H1 (cell line): ENCODE measurements at places on chromosomes 6 and 20.

- H3K4me3 ChIP-seq = no peak overlapping the region
- no peaks in the 10 kb centered on the region for H3K36me3 ChIP-seq
- DNase-seq = no peak
- no peak overlapping the region for H3K27ac ChIP-seq
These were observed 31.8 kb upstream of the PTGIS start for GRCh38 chr20:49599746-49600113.

- H3K27me3 ChIP-seq = no peaks in the 10 kb centered on the region
- DNase-seq = no peak
- H3K4me3 ChIP-seq = no peak overlapping the region
- no peak overlapping the region for H3K27ac ChIP-seq
- H3K36me3 ChIP-seq = peaks cover 3% of the 10 kb centered on the region; the same call in 1 of the 2 replicates
- H3K4me1 ChIP-seq = no peaks in the 10 kb centered on the region
These were observed 131.8 kb upstream of the BEND3 start for GRCh38 chr6:107246972-107247615.

- H3K4me1 ChIP-seq = no peaks in the 10 kb centered on the region
- H3K27ac ChIP-seq = no peak overlapping the region
- no peak for DNase-seq
- H3K4me3 ChIP-seq = no peak overlapping the region
These were observed 206.8 kb upstream of the THEMIS start for GRCh38 chr6:128107682-128108081.

DNA sequence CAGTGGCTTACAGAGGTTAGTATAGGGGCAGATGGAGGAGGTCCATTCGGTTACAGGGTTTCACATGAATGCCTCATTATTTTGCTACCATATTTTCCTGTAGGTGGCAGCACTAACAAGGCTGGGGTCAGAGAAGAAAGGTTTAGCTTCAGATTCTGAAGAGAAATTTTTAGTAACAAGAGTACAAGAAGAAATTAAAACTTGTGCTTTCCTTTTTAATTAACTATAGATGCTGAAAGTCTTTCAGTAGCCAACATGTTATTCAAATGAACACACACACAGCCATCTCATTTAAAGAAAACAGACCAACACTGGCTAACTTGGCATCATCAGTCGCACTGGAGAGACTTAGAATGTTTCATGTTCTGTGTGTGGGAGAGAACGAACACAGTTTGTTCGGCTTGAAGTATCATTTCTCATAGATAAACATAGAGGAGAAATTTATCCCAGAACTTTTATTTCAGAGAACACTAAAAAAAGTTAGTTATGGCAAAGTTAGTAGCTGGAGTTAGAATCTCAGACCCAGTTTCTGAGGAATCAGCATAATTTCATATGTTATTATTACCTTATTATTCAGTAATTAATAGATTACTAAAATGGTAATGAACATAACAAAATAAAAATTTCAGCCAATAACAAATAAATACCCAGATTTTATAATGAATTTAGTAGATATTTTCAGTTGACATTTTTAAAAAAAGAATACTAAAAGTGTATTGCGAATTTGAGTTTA is 314.0 kb upstream of the RSPO3 start:
- no peaks in the 10 kb centered on the region for H3K4me1 ChIP-seq
- no peak overlapping the region for H3K4me3 ChIP-seq
- H3K36me3 ChIP-seq = no peaks in the 10 kb centered on the region
- no peak for DNase-seq

DNA sequence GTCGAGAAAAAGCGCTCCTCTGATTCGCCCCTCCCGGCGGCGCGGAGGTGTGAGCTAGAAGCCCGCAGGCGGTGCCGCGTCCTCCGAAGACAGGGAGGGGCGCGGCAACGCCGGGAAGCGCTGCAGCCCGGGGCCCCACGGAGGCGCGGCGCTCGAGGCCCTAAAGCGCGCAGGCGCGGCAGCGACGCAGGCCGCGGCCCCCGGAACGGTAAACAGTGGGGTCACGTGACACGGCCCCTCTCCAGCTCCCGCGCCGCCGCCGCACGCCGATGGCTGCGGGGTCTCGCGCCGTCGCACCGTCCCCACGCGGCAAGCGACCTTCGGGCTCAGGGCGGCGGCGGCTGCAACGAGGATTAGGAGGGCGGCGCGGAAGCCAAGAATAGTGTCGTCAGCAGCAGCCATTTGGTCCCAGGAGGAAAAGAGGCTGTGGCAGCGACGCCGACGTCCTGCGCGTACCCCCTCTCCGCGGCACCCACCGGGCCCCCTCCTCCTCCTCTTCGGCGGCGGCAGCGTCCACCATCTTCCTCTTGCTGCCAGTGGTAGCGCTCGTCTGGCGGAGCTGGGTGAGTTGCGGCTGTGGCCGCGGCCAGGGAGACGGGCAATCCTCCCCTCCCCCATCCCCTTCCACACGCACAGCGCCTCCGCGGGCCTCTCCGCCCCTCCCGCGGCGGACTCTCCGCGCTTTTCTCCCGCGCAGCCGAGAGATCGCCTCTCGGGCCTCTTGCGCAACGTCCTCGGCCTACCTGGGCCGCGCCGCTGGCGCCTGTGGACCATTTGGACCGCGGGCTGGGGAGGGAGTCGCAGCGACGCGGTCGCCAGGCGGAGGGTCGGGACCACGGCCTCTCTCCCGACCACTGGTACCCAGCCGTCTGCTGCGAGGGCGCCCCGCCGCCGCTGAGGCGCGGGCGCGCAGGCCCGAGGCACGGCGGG is at the start of gene PHF3:
Gene PHF3, plus strand, starts transcription at position 215 of the 930 bp plus-strand sequence. CDS start 10,750 bp downstream, outside the sequence.
- H3K27me3 ChIP-seq = no peaks in the 10 kb centered on the region; the same call in 1 of the 2 replicates
- DNase-seq = peak; percentile 60
- peak within 1 kb of the TSS; percentile 96 for H3K27ac ChIP-seq
- peak within 1 kb of the TSS; percentile 94 for H3K4me3 ChIP-seq
- H3K4me1 ChIP-seq = peaks cover 5% of the 10 kb centered on the region; the same call in 1 of the 2 replicates

DNA sequence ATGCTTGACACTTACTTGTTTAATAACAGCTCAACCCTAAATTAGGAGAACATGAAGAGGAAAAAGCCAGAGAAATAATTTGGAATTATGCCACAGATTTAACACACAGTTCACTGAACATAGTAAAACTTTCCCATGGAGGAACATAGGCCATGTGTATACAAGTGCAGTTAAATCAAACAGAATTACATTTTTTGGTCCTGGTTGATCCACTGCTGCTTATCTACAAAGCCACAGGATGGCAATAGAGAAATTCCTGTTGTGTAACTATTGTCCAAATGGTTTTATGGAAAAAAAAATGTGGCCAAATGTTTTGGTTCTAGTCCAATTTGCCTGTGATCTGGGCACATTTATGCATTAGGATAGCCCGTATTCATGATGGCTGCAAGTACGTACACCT is 136.8 kb downstream of the ALDH8A1 start:
- no peak for DNase-seq
- no peak overlapping the region for H3K27ac ChIP-seq
- no peak overlapping the region for H3K4me3 ChIP-seq
- H3K4me1 ChIP-seq = no peaks in the 10 kb centered on the region
- no peaks in the 10 kb centered on the region for H3K27me3 ChIP-seq
- no peaks in the 10 kb centered on the region for H3K36me3 ChIP-seq

DNA sequence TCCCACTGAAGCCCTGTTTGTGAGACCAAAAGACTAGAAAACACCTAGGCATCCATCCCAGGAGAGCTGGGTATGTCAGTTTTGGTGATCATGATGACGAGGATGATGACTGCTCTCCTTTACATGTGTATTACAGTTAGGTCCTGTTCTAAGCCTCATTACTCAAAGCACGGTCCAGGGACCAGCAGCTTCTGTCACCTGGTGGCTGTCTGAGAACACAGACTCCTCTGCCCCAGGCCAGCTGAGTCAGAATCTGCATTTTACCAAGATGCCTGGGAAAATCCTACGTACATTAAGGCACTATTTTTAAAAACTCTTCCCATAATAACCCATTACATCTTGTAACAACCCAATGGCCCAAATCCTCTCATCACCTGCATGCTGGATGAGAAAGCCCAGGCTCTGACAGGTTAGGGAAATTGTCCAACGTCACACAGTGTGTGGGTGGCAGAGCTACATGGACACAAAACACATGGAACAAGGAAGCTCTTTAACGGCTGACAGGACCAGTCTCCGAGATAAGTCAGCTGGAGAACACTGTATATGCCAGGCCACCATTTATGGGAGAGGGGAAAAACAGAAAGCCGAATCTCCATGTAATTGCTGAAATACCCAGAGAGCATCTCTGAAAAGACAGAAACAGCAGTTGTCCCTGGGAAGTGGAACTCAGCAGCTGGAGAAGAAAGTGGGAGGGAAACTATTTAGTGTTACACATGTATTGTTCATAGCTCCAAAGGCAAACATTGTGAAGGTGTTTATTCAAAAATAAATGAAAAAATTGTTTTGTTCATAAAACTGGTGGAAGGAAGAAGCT is 65.4 kb downstream of the BMP7 start:
- no peak overlapping the region for H3K4me3 ChIP-seq
- H3K36me3 ChIP-seq = no peaks in the 10 kb centered on the region
- no peak overlapping the region for H3K27ac ChIP-seq
- peaks cover 4% of the 10 kb centered on the region; the same call in 1 of the 2 replicates for H3K27me3 ChIP-seq

DNA sequence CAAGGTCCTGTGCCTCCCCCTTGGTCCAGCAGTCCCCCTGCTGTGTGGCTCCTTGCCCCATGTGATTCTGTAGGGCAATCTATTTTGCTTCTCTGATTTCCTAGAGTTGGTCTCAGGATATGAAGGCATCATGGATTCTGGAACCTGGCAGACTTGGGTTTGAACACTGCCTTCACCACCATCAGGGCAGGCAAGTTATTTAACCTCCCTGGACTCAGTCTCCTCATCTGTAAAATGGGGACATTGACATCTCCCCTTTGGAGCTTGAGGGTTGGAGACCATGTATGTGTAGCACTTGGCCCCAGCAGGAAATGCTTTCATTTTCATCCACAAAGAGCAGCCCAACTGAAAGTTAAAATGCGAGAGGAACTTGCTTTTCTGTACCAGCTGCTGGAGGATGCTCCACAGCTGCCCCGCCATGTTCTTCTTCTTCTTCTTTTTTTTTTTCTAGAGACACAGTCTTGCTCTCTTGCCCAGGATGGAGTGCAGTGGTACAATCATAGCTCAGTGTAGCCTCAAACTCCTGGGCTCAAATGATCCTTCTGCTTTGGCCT is 6.7 kb downstream of the TOX2 start:
- H3K4me3 ChIP-seq = no peak overlapping the region
- peaks cover 10% of the 10 kb centered on the region for H3K27me3 ChIP-seq
- peaks cover under 1% of the 10 kb centered on the region; the same call in 1 of the 2 replicates for H3K4me1 ChIP-seq
- no peak for DNase-seq
- no peaks in the 10 kb centered on the region for H3K36me3 ChIP-seq

DNA sequence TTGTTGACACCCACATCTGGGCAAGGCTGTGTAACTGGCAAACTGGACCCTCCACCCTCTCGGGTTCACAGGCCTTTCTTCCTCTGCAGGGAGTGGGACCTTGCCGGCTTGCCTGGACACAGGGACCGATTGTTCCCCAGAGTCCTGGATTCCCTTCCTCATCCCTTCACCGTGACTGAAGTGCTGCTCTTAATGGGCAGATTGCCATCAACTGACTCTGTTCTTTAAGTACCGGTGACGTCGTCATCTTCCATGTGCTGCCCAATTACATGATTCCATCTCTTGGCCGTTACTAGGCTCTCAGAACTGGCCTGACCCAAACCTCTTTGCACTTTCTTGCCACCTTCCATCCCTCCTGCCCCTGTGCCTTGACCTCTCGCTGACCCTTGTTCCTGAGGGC is 85.4 kb downstream of the EYA4 start:
- H3K36me3 ChIP-seq = no peaks in the 10 kb centered on the region
- no peak overlapping the region for H3K27ac ChIP-seq
- no peaks in the 10 kb centered on the region for H3K27me3 ChIP-seq
- no peak for DNase-seq
- H3K4me1 ChIP-seq = no peaks in the 10 kb centered on the region

GRCh38 chr20:7151676-7152470 is 384.4 kb downstream of the BMP2 start:
- no peaks in the 10 kb centered on the region for H3K27me3 ChIP-seq
- no peaks in the 10 kb centered on the region for H3K4me1 ChIP-seq
- H3K4me3 ChIP-seq = no peak overlapping the region
- no peak overlapping the region for H3K27ac ChIP-seq
- DNase-seq = no peak
- no peaks in the 10 kb centered on the region for H3K36me3 ChIP-seq

- H3K27me3 ChIP-seq = peaks cover 53% of the 10 kb centered on the region
- peak within 1 kb of the TSS; percentile 57 for H3K4me3 ChIP-seq
- H3K27ac ChIP-seq = no peak within 1 kb of the TSS
- H3K4me1 ChIP-seq = no peaks in the 10 kb centered on the region
- DNase-seq = peak; percentile 75
- no peaks in the 10 kb centered on the region for H3K36me3 ChIP-seq
These were observed at the start of gene EYA4 for GRCh38 chr6:133241086-133241900. Gene EYA4 (plus strand): TSS chr6:133241357. CDS start chr6:133274781, 33,424 bp downstream.

DNA sequence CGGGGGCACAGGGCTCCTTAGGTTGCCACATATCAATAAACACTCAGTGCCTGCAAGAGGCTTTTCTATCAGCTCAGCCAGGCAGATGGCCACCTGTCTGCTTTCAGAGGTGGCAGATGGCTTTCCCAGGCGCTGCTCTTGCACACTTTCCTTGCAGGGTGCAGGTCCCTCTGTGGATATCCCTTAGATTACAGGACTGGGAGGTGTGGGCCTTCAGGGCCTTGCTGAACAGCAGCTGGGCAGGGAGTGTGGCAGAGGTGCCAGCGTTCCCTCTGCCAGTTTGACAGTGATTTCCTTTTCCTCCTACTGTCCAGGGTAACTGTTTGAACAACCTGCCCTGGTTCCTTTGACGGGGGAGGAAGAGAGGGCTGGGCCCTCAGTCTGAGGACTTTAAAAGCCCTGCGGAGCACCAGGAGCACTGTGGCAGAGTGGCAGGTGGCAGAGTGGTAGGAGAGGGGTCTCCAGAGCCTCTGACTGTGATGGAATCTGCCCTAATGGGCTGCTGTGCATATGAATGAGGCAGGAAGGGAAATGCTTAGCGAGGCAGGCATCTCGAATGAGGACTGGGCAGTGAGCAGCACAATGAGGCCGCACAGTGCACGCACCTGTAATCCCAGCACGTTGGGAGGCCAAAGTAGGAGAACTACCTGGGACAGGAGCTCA is 34.2 kb downstream of the ABHD12 start:
- H3K27me3 ChIP-seq = no peaks in the 10 kb centered on the region
- peaks cover 38% of the 10 kb centered on the region for H3K4me1 ChIP-seq
- H3K27ac ChIP-seq = peak overlapping the region; percentile 74
- no peaks in the 10 kb centered on the region for H3K36me3 ChIP-seq
- peak; percentile 58 for DNase-seq

GRCh38 chr6:109360791-109361190 is 21.5 kb downstream of the CD164 start:
- no peaks in the 10 kb centered on the region for H3K27me3 ChIP-seq
- peaks cover 4% of the 10 kb centered on the region; the same call in 1 of the 2 replicates for H3K36me3 ChIP-seq
- H3K4me3 ChIP-seq = no peak overlapping the region
- no peak overlapping the region for H3K27ac ChIP-seq
- no peaks in the 10 kb centered on the region for H3K4me1 ChIP-seq

DNA sequence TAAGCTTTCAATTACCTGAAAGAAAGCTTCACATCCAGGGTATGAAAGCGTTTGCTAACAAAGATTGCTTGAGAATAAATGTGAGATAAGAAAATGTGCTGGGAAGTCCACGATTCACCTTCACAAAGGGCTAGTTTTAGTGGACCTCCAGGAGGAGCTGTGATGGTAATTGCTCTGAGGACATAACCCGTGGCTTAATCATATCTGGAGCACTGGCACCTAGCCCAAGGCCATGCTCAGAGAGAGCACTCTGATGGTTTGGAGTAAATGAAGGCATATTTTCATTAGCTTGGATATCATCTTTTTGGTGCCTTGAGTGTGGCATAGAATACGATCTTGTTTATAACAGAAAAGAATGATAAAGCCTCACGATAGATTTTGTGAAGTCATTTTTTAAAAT is 46.9 kb upstream of the BACH2 start:
- no peaks in the 10 kb centered on the region for H3K27me3 ChIP-seq
- no peaks in the 10 kb centered on the region for H3K4me1 ChIP-seq
- DNase-seq = no peak
- H3K36me3 ChIP-seq = no peaks in the 10 kb centered on the region
- H3K27ac ChIP-seq = no peak overlapping the region
- no peak overlapping the region for H3K4me3 ChIP-seq
